ENCODE measurements at places on chromosomes 11 and 22. TPM values are rescaled to one million over a fixed set of nuclear protein-coding genes. Genes with fewer than 3 reads are reported as not detected.
A peak's percentile ranks its signal among the peaks of the same experiment; 100 is the strongest.

Gene APOBEC3H
- total RNA-seq: 8.6 TPM

- no peak for DNase-seq
These were observed 16.0 kb downstream of the RASD2 start for GRCh38 chr22:35556666-35557065.

- no peak for DNase-seq
These were observed 47.7 kb downstream of the SLC22A9 start for GRCh38 chr11:63417174-63417852.

DNA sequence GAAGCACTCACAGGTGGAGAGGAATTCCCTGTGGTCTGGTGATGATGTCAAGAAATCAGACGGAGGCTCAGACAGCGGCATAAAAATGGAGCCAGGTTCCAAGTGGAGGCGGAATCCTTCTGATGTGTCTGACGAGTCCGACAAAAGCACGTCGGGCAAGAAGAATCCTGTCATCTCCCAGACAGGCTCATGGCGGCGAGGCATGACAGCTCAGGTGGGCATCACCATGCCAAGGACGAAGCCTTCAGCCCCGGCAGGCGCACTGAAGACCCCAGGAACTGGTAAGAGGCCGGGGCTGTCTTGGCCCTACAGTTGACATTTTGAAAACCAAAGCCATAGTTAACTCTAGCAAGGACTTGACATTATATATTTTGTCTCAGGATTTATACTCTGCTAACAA lies 116.3 kb downstream of the DBX1 start:
- DNase-seq: no peak

GRCh38 chr11:47254386-47254785 lies 3.4 kb upstream of the NR1H3 start:
- DNase-seq: peak; percentile 74

DNA sequence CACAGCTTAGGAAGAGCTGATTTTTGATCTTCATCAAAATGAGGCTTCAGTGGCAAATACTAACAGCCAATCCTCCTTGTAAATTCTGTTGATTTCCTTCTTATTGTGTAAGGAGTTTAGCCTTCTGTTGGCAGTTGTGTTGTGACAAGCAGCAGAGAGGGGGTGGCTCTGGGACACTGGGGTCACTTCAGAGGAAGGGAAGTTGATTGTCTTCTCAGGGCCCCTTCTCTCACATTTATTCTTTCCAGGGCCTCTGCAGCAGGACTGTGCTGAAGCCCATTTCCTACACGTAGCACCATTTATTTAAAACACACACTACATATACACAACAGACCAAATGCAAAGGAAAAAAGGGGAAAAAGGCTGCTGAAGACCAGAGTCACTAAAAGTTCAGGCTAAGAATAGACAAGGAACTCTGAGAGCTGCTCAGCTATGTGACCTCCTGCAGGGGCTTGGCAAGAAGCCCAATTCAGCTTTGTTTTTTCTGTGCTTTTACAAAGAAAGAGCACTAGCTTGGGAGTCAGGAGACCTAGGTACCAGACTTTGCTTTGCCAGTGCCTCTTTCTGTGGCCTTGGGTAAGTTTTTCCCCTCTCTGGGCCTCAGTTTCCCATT lies 28.3 kb upstream of the UPB1 start:
- peak; percentile 46 for DNase-seq

All from adrenal gland (tissue), 19 donors.